ENCODE measurements at places on chromosomes 5 and 9.
A peak's percentile ranks its signal among the peaks of the same experiment; 100 is the strongest.

GRCh38 chr9:107699231-107699630 is 209.7 kb upstream of the KLF4 start:
- no peak for DNase-seq

GRCh38 chr5:17241635-17242034 is 24.2 kb downstream of the BASP1 start:
- no peak for DNase-seq

DNA sequence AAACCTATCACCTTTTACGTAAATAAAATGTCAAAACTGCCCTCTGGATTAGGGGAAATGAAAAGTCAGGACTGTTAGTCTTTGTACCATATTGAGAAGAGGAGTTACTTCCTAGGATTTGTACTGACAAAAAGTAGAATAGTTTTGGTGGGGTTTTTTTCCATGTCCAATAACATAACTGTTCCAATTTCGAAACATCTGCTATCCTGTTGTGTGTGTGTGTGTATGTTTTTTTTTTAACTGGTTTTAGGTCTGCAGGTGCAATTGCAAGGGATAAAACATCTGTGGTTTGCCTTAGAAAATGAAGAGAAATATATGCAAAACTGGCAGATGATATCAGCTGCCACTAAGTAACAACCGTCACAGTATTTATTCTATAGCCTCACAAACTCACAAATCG is 506.8 kb downstream of the NFIB start:
- DNase-seq, result no peak

DNA sequence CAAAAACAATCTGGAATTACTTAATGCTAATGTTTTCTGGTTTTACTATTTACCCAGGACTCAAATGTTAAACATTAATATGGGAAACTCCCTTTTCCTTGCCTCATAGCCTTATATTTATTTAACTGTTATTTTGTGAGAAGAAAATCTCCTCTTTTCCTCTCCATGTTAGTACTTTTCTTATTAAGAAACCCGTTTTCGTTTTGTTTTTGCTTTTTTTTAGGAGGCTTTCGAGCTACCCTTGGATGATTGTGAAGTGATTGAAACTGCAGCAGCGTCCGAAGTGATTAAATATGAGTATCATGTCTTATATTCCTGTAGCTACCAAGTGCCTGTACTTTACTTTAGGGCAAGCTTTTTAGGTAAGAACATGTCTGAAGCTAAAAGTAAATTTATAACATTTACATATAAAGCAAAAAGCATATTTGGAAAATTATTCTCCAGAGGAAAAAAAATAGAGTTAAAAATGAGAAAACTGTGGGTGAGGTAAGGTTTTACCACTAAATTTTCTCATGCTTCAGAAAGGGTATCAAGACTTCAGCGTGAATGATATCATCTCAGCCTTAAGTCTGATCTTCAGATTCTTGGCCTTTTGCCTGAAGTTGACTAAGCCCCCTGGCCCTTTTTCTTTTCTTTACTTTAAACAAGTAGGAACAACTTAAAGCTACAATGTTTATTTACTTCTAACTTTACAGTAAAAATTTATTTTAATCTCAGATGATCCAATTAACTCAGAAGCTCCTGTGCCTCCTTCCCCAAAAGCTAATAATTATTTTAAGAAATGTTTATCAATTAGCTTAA is 113.8 kb downstream of the RPS23 start:
- no peak for DNase-seq

- DNase-seq, result no peak
Observed at GRCh38 chr5:122707796-122708195, 67.1 kb upstream of the SNX2 start.

DNA sequence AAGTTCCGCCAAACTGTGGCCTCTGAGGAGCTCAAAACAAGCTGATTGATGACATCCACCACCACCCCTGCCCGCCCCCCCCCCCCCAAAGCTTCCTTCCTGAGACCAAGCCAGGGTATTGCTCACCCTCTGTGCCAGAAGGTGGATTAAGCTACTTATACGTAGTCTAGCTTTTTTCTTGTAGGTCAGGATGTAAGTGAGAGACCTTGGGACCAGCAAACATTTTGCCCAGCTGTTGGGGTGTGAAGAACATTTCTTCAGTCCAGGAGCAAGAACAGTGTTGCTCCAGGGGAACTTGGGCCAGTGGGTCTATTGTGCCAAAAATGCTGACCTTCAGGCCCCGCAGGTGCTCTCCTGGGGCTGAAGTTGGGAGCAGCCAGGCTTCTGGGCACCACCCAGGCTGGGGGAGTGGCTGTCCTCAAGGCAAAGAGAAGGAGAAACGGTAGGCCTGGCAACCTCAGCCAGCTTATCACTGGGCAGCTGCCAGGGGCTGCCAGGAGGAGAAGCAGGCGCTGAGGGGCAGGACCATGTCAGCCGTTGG is 18.0 kb downstream of the NEURL1B start:
- no peak for DNase-seq

DNA sequence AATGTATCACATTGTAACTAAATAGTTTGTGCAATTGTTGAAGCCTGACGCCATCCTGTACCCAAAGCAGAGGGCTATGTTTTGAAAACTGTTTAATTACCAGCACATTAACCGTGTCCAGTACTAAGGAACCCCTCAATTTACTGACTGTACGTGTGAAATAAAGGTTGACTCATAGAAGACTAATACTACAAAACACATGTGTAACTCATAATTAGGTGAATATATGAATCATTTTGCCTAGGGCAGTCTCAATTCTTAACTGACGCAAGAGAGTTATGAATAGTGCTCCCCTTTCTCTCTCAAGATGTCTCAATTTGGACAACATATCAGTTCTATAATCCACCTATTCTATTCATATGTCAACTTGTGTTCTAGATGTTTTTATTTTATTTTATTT is 558.4 kb downstream of the PRDM9 start:
- peak; percentile 10 for DNase-seq

GRCh38 chr5:96821260-96821916 is 13.6 kb upstream of the ERAP1 start:
- peak; percentile 24 for DNase-seq

DNA sequence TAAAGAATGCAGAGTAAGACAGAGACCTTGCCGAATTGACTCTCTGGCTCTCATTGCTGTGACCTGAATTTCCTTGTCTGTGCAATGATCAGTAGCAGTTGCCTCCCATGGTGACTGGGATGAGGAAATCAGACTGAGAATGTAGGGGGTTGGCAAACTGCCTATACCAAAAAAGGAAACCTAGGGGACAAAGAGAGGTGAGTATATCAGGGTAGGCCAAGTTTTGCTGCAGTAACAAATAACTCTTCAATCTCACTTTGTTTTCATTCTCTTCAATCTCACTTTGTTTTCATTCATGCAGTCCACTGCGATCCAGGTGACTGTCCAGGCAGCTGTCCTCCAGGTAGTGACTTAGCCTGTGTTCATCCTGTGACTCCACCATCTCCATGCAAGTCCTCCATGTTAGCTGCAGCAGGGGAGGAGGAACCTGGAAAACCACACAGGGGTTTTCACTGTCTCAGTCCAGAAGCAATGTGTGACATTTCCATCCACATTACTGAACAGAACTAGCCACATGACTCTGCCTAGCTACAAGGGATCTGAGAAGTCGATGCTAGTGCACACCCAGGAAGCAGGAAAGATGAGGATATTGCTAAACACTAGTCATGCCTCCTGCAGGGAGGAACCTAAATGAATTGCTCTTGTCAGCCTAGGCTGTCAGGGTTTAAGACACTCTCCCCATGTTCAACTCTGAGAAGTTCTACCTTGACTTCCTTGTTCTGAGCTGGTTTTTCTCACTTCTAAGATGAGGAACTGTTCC is 26.0 kb downstream of the TMEM174 start:
- DNase-seq, result no peak

DNA sequence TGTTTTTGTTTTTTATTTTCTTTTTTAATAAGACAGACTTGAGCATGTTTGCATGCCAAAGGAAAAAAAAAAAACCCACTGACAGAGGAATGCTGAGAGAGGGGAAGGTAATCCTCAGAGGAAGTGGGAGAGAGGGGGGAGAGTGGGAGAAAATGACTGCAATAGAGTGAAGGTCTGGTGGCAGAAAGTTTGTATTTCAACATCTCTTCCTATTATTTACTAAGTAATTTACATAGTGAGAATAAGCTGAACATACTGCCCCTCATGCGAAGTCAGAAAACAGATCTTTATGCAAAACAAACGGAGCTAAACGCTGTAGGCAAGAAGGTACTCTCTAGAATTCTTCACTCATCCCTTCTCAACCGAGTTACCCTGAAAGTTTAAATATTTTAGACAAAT is 45.0 kb downstream of the ELL2 start:
- no peak for DNase-seq

DNA sequence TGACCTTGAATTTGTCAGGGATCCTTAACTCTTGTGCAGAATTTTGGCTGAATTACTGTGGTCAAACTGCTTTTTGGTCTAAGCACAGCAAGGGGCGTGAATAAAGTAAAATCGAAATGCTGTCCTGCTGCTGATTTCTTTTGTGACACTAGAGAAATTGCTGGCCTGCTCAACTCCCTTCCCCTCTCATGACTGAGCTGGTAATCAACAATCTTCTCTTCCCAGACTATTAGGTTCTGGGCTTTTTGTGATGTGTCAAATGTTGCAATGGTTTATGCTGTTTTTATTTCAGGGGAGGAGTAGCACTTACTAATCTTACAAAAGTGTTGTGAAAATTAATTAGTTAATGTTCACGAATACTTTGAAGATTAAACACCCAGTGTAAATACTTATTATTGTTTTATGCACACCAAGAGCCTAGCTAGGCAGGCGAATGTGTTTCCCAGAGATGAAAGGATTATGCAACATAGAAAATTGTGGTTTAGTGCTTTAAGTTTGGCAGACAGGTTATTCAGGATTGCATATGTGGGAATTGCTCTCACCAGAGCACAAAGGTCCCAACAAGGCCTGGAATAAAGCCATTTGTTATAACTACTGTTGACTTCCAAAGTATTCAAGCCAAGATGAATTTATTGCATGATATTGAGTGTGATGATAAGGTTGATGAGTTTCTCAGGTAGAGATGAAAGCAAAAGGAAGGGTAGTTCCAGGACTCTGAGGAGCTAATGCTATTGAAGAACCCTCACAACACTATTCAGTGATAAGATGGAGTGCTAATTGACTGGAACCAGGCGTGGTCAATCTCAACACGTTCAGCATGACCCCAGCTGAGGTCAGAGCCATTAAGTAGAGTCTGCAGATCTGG is 280.7 kb upstream of the ZNF608 start:
- no peak for DNase-seq

- peak; percentile 70 for DNase-seq
Observed at GRCh38 chr5:95530416-95530815, 24.4 kb downstream of the SKIC3 start.

GRCh38 chr9:123614306-123615263 is 258.6 kb downstream of the CRB2 start:
- no peak for DNase-seq

DNA sequence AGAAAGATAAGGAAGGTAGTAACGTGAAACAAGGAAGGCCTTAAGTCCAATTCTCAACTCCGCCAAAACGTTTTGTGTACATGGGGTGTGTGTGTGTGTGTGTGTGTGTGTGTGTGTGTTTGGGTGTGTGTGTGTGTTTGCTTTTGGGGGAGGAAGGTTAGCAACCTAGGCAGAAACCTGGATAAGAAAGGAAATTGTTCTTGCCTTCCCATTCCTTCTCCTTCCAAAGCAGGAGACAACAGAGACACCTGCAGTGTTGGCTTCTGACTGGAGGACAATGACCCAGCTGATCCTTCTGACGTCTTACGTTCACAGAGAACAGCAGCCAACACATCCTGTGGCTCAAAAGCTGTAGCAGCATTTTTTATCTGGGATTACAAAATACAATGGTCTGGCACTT is 4.1 kb upstream of the CCNG1 start:
- DNase-seq, result no peak

- DNase-seq, result peak; percentile 60
Observed at GRCh38 chr5:39518516-39518915, 93.7 kb upstream of the DAB2 start.
